Activated naive CD8-positive, alpha-beta T cell treated with anti-CD3 and anti-CD28 coated beads, Interleukin-2, amount 10 ng/mL, durations not matched to agents 7 days and 5 days (primary cell): ENCODE measurements at places on chromosomes 7 and 10. TPM values are rescaled to one million over a fixed set of nuclear protein-coding genes. Genes with fewer than 3 reads are reported as not detected.

- DNase-seq = no peak
Observed at GRCh38 chr10:76108563-76109359, 677.3 kb downstream of the LRMDA start.

Gene PTPRN2
- 4.5 TPM for total RNA-seq

Gene FANK1
- 0.96 TPM for total RNA-seq

Gene ZC3HAV1L
- total RNA-seq = 15.6 TPM

GRCh38 chr10:43815181-43815885 lies 166.7 kb upstream of the ZNF32 start:
- no peak for DNase-seq

Gene MKX
- 0.08 TPM for total RNA-seq

DNA sequence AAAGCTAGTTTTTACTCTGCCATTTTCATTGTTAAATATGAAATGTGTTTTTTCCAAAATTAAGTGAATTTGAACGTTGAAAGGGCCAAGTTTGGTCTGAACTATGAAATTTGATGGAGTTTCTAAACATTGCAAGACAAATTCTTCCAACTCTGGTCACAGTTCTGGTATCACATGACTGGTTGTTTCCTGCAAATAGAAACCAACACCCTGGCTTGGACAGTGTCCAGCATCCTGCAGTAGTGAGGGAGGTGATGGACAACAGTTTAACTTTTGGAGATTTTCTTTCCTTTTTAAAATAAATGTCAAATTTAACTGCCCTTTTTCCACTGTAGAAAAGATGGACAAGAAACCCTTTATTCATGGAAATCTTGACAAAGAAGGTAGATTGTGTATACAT lies 54.8 kb upstream of the AGBL3 start:
- DNase-seq = no peak

GRCh38 chr10:3709456-3710060 lies 75.5 kb downstream of the KLF6 start:
- DNase-seq = no peak

Gene PAX4
- total RNA-seq = not detected

Gene MEIG1
- 0.78 TPM for total RNA-seq

GRCh38 chr10:42691361-42692120 lies 53.2 kb upstream of the ZNF33B start:
- no peak for DNase-seq

Gene FHIP2A
- 29.7 TPM for total RNA-seq

Gene PRF1
- total RNA-seq = 165 TPM

Gene OR6V1
- total RNA-seq = not detected

DNA sequence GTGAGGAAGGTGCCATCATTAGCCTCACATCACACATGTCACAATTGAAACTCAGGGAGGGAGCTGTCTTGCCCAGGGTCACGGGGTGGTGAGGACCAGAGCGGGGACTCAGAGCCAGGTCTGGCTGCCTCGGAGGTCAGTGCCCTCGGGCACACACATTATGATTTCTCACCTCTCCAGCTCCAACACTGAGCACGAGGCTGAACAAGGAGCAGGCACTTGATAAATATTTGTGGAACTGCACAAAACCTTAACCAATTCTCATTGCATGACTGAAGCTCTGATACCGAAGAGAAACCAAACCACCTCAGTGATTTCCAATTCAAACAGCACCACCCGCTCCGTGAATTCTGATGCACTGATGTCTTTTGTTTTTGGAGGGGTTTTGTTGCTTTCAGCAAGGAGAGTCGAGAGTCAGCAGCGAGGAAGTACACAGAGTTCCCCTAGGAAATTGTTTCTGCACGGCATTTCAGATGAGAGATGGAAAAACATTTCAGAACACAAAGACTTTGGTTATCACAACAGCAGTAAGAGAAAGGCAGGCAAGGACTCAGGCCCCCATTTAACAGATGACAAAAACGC lies 55.3 kb upstream of the ZMIZ1 start:
- no peak for DNase-seq

Gene CPVL
- 0.75 TPM for total RNA-seq

Gene LDB3
- total RNA-seq = not detected

Gene SMO
- total RNA-seq = not detected

DNA sequence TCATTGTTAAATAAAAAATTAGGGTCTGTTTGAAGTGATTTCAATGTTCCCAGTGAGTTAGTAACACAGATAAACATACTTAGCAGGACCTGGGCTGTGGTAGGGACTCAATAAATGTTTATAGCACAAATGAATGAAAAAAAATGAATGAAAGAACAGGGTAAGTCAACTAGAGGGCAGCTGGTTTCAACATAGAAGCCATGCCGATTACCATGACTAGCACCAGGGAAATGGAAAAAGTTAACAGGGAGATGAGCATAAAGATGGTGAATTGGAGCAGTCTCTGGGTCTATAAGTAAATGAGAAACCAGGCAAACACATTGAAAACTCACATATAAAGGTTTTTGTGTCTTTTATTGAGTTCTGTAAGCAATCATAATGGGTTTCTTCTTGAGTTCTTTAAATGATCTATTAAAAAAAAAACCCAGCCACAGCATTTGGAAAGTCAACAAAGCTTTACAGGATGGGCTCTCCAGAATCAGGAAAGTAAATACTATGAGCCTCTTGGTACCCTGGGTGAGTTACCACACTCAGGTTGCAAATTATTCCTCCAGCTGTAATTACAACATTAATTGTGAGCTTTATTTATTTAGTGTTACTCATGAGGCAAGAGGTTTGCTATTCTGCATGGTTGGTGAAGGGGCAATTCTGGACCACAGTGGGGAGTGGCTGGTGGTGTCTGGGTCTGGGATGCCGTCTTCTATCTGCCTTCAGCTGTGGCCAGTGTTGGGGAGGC lies 46.1 kb upstream of the MTPN start:
- DNase-seq = no peak

DNA sequence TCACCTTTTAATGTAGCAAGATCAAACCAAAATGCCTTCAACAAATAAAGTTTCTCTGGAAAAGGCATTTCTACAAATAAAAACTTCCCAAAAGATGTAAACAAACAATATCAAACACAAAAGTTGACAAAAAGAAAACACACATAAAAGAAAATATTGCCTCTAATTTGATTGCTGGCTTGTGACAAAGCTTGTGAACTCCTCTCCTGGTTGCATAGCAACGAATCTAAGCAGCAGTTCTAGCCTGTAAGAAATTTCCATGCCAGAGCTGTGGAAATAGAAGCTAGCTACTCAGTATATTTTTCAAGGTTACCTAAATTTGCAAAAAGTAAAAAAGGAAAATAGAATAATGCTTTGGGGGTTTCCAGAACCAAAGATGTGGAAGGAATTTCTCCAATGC lies 173.9 kb upstream of the CDK1 start:
- no peak for DNase-seq

Gene HABP2
- total RNA-seq = not detected

GRCh38 chr10:70164163-70164562 lies 6.2 kb downstream of the SAR1A start:
- no peak for DNase-seq

- no peak for DNase-seq
Observed at GRCh38 chr7:67484244-67484751, 487.7 kb downstream of the TYW1 start.

Gene UPK3BL2
- total RNA-seq = 20.5 TPM

GRCh38 chr10:116828116-116828515 lies 21.2 kb upstream of the ENO4 start:
- no peak for DNase-seq

DNA sequence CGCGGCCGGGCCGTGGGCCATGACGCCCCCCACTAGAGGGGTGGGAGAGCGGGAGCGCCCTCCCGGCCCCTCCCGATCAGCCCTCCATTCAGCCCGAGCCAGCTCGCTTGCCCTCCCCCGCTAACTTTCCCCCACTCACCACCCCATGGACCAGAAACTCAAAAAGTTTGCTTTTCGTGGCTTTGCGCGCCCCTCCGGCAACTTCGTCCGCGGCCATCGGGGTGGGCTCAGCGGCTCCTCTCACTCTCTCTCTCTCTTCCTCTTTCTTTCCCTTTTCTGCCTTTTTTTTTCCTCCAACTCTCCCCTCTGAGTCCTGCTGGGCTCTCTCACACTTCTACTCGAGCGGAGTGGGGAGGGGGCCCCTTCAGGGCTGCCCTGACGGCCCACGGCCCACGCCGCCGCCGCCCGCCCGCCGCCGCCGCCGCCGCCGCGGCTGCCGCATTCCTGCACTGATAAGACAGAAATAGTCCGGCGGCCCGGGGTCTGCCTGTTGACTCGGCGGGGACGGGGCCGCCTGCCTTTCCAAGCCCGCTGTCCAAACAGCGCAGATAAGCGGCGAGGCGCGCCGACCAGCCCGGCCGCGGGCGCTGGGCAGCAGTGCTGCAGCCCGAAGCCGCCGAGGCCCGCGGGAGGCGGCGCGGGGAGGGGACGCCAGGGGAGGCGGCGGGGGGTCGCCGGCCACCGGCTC lies at the start of gene SMARCD3:
SMARCD3 (minus strand) TSS at position 349 of the 688 bp plus-strand sequence; CDS start at position 217, 132 bp downstream.
- DNase-seq = peak; percentile 49

Gene KEL
- total RNA-seq = 1.2 TPM
